Left lobe of liver (tissue), 2 donors: ENCODE measurements at places on chromosomes 11 and 22. TPM values are rescaled to one million over a fixed set of nuclear protein-coding genes. Genes with fewer than 3 reads are reported as not detected.

- DNase-seq, result no peak
Measured at GRCh38 chr11:6152126-6152525, 18.0 kb downstream of the OR52B2 start.

DNA sequence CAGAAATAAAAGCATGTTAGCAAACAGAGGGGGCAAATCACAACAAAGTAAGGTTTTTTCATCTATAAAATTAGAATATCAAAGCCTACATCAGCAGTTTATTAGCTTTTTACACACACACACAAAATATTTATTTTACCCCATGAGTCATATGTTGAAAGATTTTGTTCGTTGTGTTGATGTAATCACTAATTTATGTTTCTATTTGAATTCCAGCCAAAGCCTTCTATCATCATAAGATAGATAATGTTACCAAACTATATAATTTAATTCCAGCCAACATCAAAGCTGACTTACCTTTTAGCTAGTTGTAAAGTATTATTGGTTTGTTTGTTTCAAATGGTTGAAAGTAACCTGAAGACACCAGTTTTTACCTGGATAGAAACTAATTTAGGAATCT, 458.0 kb upstream of the ARHGAP42 start:
- no peak for DNase-seq

C11orf21 gene
- 0.35 TPM for total RNA-seq

- DNase-seq, result no peak
Measured at GRCh38 chr11:61020551-61021235, 49.2 kb downstream of the CD6 start.

DNA sequence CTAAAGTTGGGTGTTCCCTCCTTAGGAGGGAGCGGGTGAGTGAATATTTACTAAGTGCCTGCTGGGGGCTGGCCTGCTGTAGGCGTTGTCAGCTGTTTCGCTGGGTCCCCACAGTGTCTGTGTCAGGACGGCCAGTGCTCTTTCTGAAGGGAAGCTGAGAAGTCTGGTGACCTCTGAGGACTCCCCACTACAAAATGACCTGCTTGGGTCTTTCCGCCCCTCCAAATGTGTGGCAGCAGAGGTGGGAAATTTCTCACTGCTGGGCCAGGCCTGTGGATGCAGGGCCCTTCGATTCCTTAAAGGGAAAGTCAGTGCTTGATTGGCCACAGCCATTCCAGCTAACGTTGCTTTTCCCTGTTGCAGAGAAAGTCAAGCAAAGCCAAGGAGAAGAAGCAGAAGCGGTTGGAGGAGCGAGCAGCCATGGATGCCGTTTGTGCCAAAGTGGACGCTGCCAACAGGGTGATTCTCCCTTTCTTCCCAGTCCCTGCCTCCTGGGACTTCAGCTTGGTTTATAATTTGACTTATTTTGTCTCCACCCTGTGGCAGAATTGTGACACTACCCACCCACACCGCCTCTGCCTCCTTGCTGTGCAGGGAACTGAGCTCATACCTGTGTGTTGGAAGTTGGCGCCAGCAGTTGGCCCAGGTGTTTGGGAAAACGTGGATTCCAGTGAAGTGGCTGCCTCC, 6.8 kb downstream of the NAA40 start:
- peak; percentile 76 for DNase-seq

OR5P2 gene
- not detected for total RNA-seq

- peak; percentile 12 for DNase-seq
Measured at GRCh38 chr22:47818496-47818895, 1056.0 kb downstream of the TBC1D22A start.

GRCh38 chr11:129258205-129258604, 66.1 kb upstream of the ARHGAP32 start:
- DNase-seq, result no peak

MPZL3 gene
- total RNA-seq, result 5.8 TPM

DNA sequence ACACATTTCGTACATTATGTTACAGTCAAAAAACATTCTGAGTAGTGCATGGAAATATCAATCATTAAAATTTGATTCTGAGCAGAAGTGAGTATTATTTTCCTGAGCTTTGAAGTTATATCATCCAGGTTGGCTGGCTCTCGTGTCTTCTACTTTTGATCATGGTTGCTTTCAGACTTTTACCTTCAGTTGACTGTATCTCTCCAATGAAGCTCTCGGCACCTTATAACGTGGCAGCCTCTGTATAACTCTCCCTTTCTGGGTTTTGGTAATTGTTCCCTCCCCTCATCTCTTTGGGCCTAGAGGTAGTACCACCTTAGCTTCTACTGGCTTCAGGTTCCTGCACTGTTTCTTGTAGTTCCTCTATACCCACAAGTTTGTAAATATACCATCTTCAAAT, 12.2 kb downstream of the SFI1 start:
- DNase-seq, result no peak

DNA sequence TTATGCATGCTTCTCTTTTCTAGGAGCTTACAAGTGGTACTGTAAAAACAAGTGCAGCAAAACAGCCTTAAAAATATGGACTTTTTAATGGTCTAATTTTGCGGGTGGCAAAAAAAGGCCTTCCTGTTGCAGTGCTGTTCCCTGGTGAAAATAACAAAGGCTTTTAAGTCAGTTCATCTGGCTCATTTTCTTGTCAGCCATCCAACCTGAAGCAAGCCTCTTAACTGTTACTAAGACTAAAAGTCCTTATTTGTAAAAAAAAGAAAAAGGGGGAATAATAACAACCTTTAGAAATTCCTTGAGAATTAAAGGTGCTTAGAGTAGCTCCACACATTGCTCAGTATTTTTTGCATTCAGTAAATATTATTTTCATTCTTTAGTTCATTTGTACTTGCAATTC, 200.5 kb upstream of the CHORDC1 start:
- no peak for DNase-seq
